ENCODE measurements at places on chromosomes 1 and 21. TPM values are rescaled to one million over a fixed set of nuclear protein-coding genes. Genes with fewer than 3 reads are reported as not detected.

Gene KCNK1
- 6.2 TPM for total RNA-seq

Gene CDCA8
- 0.27 TPM for total RNA-seq

- DNase-seq, result no peak
Observed at GRCh38 chr1:94130851-94131595, 10.1 kb upstream of the ABCA4 start.

GRCh38 chr1:60431593-60431992 lies 358.0 kb upstream of the C1orf87 start:
- DNase-seq, result no peak

DNA sequence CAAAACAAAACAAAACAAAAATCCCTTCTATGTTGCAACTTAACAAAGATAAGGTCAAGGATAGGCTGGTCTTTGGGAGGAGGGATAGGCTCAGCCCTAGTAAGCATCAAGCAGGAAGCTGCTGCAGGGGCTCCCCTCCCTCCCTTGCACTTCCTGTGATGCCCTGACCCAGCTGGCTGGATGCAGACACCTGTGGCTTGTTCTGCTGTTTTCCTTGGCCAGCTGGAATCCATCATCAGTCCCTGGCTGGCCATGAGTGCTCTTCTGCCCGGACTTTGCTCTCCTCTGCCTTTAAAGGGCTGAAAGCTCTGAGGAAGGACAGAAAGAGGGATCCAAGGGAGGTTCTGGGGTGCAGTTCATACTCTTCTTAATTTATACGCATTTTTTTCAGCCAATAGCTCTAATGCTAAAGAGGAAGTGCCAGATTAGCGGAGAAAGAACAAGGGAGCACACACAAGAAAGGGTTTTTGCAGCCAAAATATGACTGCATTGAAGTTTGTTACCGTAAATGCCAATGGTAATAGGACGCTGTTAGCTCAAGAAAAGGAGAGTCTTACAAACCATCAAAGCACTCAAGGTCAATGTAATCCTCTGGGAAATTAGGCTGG lies 19.9 kb upstream of the UBE2U start:
- DNase-seq, result no peak

All from thoracic aorta (tissue), 2 donors.